ENCODE measurements at places on chromosomes 16 and 17. TPM values are rescaled to one million over a fixed set of nuclear protein-coding genes. Genes with fewer than 3 reads are reported as not detected.

DNA sequence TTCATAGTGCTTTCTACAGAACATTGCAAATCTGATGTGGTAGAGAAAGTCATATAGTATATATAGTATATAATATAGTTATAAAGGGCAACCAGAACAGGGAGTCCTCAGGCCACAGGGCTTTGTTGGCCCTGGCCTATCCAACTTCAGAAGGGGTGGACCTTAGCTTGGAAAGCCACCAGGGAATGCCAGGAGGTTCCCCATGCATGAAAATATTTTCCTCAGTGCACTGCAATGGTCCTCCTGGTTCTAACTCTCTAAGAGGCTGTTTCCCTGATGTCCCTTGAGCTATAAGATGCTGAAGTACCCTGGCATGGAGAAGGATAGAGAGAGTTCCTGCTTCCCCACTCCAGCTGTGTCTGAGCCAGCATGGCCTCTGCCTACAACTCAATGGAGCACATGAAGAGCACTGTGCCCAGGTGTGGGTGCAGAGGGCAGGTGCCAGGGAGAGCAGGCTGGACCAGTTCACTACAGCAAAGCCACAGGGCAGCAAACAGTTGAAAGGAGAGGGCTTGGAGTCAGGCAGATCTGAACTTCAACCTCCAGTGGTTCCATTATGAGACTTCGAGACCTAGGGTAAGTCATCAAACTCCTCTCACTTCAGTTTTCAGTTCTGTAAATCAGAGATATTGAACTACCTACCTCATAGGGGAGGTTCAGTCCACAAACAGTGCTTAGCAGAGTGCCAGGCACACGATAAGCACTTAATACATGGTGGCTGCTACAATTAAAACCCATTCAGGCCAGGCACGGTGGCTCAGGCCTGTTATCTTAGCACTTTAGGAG is 183.1 kb downstream of the SALL1 start:
- no peak overlapping the region for H3K27ac ChIP-seq
- H3K27me3 ChIP-seq: no peaks in the 10 kb centered on the region
- no peaks in the 10 kb centered on the region for H3K4me1 ChIP-seq
- no peaks in the 10 kb centered on the region for H3K36me3 ChIP-seq
- no peak for DNase-seq

The RNF43 gene
- 9.7 TPM for total RNA-seq

- H3K27ac ChIP-seq: no peak overlapping the region
- no peaks in the 10 kb centered on the region for H3K36me3 ChIP-seq
- no peaks in the 10 kb centered on the region for H3K4me1 ChIP-seq
- no peak for DNase-seq
- H3K27me3 ChIP-seq: no peaks in the 10 kb centered on the region
These were observed 38.8 kb downstream of the SHISA6 start for GRCh38 chr17:11279776-11280344.

GRCh38 chr17:20189302-20189701 is 180.1 kb downstream of the SPECC1 start:
- H3K27me3 ChIP-seq: no peaks in the 10 kb centered on the region
- no peaks in the 10 kb centered on the region for H3K36me3 ChIP-seq
- no peaks in the 10 kb centered on the region for H3K4me1 ChIP-seq

GRCh38 chr16:5852151-5852550 is 754.6 kb upstream of the EEF2KMT start:
- no peaks in the 10 kb centered on the region for H3K36me3 ChIP-seq
- no peak for DNase-seq
- no peak overlapping the region for H3K27ac ChIP-seq
- H3K27me3 ChIP-seq: no peaks in the 10 kb centered on the region
- no peaks in the 10 kb centered on the region for H3K4me1 ChIP-seq

The SPPL2C gene
- total RNA-seq: not detected

DNA sequence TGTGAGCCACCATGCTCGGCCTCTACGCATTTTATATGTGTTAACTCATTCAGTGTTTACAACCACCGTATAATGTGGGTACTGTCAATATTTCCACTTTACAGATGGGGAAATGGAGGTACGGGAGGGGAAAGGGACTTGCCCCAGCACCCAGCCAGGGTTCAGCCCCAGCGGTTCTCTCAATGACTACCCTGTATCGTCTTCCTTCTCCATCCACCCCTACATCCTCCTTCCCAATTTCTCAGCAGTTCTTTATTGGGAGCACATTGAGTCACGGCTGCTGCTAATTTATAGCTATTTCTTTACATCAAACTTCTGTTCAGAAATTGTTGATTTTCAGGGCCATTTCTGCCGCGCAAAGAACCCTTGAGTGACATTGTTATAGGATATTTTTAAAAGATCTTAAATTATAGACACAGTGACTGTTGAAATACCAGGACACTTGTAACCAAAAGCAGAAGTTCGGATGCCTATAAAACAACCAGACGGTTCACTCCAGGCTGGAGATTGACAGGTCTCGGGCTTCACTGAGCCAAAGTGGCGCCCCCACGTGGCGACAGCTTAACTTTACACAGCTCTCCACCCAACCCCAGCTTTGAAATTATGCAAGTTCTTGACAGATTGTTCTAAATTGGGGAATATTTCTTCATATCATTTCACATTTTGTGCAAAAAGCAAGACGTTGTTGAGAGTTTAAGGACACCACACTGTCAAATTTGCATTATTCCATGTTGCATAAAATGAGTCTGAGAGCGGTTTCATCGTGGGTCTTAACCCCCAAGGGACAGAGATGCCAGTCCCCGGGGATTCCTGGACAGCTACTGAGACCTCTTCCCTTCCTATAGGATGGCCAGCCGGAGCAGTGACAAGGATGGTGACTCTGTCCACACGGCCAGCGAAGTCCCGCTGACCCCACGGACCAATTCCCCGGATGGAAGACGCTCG is 11.8 kb downstream of the SYT17 start:
- DNase-seq: peak; percentile 83
- no peaks in the 10 kb centered on the region for H3K27me3 ChIP-seq
- peaks cover 5% of the 10 kb centered on the region for H3K36me3 ChIP-seq
- no peak overlapping the region for H3K4me3 ChIP-seq

All from lower lobe of right lung (tissue), 2 donors.